Tongue (tissue), 3 donors: ENCODE measurements at places on chromosomes 6 and 20.
A peak's percentile ranks its signal among the peaks of the same experiment; 100 is the strongest.

DNA sequence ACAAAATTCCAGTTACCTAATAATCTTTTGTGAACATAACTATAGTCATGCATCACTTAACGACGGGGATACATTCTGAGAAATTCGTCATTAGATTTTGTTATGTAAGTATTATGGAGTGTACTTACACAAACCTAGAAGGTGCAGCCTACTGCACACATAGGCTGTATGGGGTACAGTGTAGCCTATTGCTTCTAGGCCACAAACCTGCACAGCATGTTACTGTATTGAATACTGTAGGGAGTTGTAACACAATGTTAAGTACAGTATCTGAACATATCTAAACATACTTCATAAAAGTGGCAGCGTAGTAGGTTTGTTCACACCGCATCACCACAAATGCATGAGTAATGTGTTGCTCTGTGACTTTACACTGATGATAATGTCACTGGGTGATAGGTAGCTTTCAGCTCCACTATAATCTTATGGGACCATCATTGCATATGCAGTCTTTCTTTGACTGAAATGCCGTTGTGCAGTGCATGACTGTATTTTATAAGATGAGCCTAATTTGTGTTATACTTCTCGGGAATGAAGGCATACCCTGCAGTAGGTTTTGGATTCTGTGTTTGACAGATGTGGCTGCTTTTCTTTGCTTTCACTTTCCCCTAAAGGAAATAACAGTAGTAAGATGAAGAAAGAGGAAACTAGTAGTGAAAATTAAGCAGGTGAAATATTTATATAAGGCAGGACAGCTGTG lies 365.6 kb downstream of the FARS2 start:
- DNase-seq: no peak

- DNase-seq: no peak
Measured at GRCh38 chr6:20197251-20197650, 15.0 kb downstream of the MBOAT1 start.

- DNase-seq: no peak
Measured at GRCh38 chr6:164455835-164456234, 853.6 kb downstream of the C6orf118 start.

GRCh38 chr6:28377879-28378278 lies 21.7 kb downstream of the ZSCAN12 start:
- DNase-seq: no peak

- DNase-seq: no peak
Measured at GRCh38 chr20:51083447-51083846, 60.5 kb upstream of the KCNG1 start.

DNA sequence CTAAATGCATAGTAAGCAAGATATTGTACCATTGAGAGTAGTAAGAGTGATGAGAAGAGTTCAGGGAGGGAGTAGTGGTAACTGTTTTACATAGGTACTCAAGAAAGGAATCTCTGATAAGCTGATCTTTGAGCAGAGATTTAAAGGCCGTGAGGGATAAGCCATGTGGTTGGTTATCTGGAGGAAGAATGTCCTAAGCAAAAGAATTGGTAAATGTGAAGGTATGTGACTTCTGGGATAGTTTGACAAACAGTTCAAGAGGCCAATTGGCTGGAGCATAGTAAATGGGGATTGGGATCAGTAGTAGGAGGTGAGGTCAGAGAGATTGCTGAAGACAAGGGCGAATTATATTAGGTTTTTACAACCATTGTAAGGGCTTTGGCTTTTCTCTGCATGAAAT lies 40.1 kb downstream of the PLCB1 start:
- no peak for DNase-seq

DNA sequence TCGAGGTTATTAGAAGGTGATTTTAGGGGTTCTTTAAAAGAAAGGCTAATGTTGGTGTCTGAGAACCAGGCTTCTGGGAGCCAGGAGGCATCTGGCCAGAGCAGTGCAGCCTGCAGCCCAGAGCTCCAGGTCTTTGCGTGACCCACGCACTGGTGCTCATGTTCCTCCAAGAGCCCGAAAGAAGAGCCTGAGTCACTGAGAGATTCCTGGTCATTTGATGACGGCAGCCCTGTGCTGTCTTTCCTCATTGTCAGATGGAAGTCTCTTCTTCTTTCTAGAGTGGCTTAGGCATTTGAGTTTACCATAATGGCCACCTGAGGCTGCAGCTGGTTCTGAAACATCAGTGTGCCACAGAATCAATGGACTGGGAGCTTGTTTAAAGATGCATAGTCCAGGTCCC lies 46.4 kb downstream of the CD109 start:
- DNase-seq: no peak

DNA sequence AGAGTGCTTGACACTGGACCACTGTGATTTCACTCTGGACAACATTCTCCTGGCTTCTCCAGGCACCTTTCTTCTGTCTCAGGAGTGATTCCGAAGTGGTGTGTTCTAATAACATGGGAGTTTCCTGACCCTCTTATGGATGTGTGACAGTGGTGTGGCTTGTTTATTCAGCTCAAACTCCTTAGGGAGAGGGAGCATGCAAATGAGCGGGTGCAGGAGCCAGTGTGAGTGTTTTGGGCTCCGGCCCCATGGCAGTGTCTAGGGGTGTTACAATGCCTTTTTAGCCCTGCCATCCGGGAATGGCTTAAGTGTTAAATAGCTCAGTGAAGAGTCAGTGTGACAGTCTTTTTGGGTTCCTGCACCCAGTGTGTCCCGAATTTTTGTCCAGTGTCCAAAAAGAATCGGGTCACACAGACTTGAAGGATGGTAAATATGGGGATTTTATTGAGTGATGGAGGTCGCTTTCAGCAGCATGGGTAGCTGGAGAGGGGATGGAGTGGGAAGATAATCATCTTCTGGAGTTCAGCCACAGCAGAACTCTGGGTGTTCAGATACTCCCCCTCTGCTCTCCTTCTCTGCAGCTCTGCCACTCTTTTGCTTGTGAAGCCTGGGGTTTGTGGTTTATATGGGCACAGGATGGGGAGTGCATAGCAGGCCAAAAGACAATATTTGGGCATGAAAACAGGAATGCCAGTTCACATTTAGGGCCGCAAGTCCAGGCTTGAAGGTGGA lies 928.9 kb upstream of the CITED2 start:
- no peak for DNase-seq

DNA sequence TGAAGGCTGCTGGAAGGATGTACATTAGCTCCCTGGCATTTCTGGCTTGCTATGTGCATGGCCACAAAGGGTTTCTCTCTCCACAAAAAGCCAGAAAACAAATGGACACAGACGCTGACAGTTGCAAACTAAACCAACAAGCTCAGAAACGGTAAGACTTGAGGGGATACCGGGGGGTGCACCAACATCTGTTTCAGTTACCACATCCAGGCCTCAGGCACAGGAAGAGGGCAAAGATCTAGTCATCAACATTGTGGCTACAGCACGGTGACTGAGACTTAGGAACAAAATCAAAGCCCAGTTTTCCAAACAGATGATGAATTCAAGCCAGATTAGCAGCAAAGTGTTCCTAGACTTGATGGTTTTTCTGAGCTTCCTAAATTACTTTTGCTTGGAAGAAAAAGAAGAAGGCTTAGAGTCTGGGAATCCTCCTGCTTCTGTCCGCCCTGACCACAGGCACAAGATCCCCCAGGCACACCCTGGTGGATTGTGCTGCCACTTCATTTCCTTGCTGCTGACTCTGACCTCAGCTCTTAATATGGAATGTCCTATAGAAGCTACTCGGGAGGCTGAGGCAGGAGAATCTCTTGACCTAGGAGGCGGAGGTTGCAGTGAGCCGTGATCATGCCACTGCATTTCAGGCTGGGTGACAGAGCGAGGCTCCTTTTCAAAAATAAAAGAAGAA lies 54.2 kb upstream of the ADGRF1 start:
- no peak for DNase-seq

DNA sequence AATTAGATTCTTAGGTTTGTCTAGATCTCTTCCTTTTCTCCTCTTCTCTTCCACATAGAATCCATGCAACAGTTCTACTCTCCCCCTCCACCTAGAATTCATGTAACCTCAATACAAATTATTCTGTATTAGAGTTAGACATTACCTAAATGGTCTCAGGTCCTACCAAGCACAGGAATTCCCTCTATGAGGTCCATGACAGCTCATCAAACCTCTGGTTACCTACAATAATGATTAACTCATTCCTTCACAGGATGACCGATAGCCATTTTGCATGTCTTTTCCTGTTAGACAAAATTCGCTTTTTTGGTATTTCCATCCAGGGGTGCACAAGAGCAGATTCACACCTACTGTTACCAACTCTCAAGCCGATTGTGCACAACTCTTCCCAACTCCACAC lies 27.4 kb upstream of the BMP2 start:
- DNase-seq: no peak

DNA sequence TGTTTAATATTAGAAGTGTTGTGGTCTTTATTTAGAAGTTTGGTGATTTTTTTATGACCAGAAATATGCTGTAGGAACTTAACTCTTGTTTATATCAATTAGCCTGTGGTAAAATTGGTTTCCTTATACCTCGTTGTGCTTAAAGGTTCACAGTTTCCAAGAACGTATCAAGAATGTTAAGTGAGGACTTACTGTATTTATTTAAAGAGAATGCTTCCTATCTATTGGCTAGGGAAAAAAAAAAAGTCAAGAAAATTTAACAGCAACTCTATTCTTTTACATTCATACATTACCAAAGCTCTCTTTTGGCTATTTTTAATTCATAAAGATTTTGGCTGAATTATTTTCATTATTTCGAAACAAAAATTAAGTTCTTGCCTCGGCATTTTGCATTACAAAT lies 1.6 kb downstream of the KIAA0319 start:
- DNase-seq: no peak

- no peak for DNase-seq
Measured at GRCh38 chr6:135128268-135128914, 52.7 kb upstream of the MYB start.

DNA sequence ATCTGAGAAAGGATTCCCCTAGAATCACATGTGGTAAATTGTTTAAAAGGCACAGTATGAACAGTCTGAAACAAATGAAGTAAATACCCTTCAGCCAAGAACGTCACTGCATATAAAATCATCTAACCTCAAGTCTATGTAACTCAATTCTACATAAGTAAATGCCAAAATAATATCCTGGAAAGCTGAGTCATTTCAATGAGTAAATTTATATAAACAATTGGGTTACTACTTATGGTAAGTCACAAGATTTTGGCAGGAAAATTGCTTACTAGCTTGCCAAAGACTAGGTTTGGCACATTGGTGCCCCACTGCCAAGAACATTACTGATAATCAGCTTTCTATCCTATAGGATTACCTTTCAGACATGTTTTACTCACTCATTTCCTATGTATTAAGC lies 8.4 kb downstream of the GMDS start:
- DNase-seq: peak; percentile 14

- DNase-seq: no peak
Measured at GRCh38 chr6:47439348-47439668, 38.3 kb upstream of the CD2AP start.

GRCh38 chr6:147060636-147061035 lies 143.6 kb upstream of the STXBP5 start:
- no peak for DNase-seq

- DNase-seq: peak; percentile 90
Measured at GRCh38 chr6:31620586-31621319, at the start of gene PRRC2A. PRRC2A (plus strand) TSS chr6:31620715; CDS start chr6:31622790, 2,075 bp downstream.

DNA sequence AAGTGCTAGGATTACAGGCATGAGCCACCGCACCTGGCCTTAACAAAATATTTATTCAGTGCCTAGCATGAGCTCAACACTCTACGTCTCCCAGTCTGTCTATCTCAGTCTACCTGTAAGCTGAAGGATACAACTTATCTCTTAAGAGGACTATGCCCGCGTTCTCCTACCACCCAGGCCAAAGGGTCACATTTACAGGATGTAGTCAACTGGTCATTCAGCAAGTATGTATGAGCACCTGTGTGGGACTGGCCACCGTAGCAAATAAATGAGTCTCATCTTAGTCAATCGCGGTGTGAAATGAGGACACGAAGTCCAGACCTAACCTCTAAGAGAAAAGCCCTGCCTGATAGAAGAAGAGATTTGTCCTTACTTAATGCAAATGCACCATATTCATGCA lies 49.9 kb downstream of the MUC22 start:
- DNase-seq: no peak

- no peak for DNase-seq
Measured at GRCh38 chr6:140661691-140662090, 1287.2 kb upstream of the CITED2 start.
